ENCODE measurements at places on chromosomes 4 and X.

- no peak for DNase-seq
Observed at GRCh38 chrX:153903991-153904957, at the start of gene AVPR2. TSS of gene AVPR2 (plus strand) at chrX:153904673. CDS start at chrX:153905146, 473 bp downstream.

DNA sequence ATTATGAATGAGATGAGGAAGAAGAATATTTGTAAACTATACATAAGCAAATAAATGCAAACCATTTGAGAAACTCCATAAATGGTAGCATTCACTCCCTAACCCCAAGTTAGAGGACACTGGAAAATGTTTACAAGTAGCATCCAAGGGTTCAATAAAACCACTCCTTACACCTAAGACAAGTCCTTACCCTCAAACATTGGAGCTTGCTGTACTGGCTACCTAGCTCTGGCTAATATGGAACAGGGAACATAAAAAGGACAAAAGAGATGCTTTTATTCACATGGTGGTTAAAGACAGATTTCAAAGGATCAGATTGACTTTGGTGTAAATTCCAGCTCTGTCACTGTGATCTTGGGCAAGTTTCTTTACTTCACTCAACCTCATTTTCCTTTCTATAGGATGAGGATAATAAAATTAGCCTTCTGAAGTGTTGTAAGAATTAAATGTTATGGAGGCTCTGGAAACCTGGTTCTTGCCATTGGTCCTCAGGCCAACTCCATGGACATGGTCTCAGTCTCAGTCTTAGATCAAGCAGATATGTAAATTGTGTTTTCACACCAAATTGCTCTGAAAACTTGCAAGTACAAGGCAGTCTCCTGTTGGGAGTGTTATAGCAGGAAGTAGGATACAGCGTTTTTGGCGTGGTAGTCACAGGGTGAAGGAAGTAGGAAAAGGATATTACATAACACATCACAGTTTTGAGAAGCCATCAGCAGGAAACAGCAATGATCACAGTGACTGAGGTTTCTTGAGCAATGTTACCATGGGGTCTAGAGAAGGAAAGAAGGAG is 3.3 kb downstream of the CXCL1 start:
- no peak for DNase-seq

- no peak for DNase-seq
Observed at GRCh38 chrX:148507418-148507817, 7.0 kb downstream of the AFF2 start.

DNA sequence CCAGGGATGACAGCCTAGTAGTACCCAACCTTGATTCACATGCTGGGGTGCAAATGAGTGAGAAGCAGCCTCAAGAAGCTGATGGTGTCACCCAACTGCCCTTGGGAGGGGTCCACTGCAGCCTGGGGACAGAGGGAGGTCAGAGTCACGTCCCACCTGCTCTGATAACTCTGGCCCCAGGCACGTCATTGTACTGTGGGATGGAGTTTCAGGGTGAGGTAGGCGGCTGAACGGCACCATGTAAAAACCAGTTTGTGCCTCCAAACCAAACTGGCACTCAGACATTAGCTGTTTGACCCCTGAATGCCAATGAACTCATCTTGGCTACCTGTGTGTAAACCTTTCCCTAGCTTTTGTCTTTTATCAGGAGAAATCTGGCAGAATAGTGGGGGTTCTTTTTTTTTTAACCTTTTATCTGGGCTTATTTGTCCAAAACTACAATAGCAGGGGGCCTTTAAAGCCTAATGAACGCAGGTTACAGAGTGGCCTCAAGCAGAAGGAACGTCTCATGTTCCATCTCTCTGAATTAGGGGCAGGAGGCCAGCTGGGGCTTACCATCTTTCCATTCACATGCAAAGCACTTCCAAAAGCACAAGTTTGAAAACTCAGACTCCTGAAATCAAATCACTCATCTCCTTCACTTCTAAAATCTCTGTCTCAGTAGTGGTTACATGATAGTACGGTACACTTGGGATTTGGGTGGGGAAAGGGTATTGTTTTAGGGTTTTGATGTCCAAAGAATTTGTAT is 89.4 kb downstream of the IRF2 start:
- DNase-seq, result no peak

DNA sequence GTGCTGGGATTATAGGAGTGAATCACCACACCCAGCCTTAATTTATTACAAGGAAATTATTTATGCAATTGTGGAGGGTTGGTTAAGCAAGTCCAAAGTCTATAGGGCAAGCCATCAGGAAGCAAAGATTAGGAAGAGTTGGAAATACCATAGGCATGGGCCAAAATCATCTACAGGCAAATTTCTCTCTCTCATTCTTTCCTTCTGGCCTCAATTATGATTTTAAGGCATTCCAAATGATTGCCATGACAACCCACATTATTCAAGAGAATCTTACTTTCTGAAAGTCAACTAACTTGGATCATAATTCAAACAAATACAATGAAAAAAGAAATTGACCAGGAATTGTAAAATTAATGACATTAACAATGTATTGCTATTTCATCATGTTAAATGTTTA is 400.8 kb downstream of the GPM6A start:
- no peak for DNase-seq

GRCh38 chr4:109875106-109875505 is 27.2 kb downstream of the LRIT3 start:
- DNase-seq, result no peak

DNA sequence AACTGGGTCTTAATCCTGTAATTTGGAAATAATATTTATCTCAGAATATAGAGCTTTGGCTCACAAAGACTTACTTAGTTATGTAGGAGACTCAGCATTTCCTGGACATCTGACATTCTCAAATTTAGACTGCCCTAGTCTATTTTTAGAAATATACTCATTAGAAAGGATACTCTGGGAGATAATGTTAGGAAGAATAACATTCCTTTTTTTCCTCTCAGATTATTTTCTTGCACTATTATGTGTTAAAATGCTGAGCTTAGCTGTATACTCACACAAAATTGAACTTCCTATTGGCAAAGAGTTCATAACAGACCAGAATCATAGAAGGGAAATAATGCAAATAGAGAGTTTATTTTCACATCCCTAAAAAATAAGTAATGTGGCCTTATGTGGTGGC is 1424.9 kb upstream of the PCDH7 start:
- DNase-seq, result no peak

DNA sequence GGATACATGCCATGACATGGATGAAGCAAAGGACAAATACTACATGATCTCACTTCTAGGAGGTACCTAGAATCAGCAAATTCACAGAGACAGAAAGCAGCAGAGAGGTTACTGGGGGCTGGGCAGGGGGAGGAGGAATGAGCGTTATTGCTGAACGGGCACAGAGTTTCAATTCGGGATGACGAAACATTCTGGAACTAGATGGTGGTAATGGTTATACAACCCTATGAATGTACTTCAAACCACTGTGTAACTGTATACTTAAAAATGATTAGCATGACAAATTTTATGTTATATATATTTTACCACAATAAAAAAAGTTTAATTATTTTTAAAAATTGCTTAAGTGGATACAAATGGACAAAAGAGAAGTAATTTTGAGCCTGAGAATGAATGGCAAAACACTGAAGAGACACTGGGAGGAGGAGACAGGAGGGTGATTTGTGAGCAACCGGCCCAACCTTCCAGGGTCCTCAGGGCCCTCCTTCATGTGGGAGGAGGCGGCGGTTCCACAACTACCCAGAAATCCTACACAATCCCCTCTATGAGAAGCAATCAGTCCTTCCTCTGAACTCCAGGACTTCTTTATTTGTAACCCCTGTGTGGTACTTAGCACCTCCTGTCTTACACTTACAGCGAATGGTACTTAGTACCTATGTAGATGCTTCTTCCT is 14.1 kb downstream of the ACSL1 start:
- no peak for DNase-seq

GRCh38 chr4:62015043-62015739 is 815.1 kb downstream of the ADGRL3 start:
- DNase-seq, result no peak

DNA sequence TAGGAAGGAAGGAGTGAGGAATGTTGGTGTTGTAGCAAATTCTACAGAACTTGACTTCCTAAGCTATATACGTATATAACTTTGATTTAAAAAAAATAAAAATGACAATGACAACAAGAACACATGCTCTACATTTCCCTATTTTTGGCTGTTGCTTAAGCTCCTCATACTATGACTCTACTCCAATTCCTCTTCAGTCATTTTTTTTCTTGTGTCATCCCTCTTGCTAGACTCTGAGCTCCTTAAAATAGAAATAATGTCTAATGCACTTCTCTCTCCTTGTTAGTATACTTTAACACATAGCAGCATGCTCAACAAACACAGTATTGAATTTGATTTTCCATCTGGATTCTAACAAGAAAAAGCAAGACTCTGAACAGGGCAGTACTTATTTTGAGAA is 144.0 kb downstream of the HDX start:
- DNase-seq, result no peak

GRCh38 chr4:40502934-40503333 is 126.7 kb downstream of the RBM47 start:
- DNase-seq, result no peak

GRCh38 chr4:144514736-144515135 is 131.2 kb upstream of the HHIP start:
- no peak for DNase-seq

DNA sequence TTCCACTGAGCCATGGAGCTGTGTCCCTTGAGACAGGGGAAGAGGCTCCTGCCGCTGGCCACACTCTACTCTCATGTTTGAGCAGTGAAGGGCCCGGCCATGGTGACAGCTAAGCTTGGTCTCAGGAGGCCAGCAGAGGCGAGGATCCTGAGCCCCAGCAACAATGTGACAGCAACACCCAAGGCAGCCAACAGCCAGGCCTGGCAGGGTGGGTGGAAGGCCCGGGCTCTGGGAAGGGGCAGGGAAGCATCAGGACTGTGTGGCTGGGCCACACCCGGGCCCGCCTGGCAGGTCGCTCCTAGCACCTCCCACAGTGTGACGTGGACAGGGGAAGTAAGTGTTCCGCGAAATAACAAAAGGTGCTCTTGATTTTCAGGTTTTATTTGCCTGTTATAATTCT is 24.8 kb downstream of the L1CAM start:
- no peak for DNase-seq
